Esophagus muscularis mucosa (tissue), 4 donors: ENCODE measurements at places on chromosomes 4 and X. TPM values are rescaled to one million over a fixed set of nuclear protein-coding genes. Genes with fewer than 3 reads are reported as not detected.

The IL13RA1 gene
- 83.2 TPM for total RNA-seq

- no peaks in the 10 kb centered on the region for H3K4me1 ChIP-seq
- DNase-seq: no peak
- no peak overlapping the region for H3K27ac ChIP-seq
- H3K36me3 ChIP-seq: no peaks in the 10 kb centered on the region
- H3K4me3 ChIP-seq: no peak overlapping the region
Measured at GRCh38 chrX:135605906-135606305, 85.4 kb downstream of the INTS6L start.

DNA sequence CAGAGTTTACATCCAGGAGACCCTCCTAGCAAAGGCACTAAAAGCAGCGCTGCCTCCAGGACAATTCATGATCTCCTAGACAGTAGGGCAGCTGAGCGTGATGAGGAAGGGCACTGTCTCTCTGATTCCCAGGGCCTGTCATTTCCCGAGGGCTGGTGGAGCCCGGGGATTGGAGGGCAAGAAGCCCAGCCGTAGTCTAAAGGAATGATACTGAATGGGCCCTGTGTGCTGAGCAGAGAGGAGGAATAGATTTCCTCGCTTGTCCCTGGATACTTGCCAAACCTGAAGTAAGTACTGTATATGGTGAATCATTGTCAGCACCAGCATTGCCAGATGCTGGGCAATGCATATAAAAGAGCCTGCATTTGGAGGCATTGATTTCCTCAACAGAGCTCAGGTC, 88.0 kb upstream of the SLITRK2 start:
- H3K4me3 ChIP-seq: no peak overlapping the region
- DNase-seq: no peak
- no peak overlapping the region for H3K27ac ChIP-seq
- no peaks in the 10 kb centered on the region for H3K4me1 ChIP-seq
- H3K36me3 ChIP-seq: no peaks in the 10 kb centered on the region
- H3K27me3 ChIP-seq: no peaks in the 10 kb centered on the region

DNA sequence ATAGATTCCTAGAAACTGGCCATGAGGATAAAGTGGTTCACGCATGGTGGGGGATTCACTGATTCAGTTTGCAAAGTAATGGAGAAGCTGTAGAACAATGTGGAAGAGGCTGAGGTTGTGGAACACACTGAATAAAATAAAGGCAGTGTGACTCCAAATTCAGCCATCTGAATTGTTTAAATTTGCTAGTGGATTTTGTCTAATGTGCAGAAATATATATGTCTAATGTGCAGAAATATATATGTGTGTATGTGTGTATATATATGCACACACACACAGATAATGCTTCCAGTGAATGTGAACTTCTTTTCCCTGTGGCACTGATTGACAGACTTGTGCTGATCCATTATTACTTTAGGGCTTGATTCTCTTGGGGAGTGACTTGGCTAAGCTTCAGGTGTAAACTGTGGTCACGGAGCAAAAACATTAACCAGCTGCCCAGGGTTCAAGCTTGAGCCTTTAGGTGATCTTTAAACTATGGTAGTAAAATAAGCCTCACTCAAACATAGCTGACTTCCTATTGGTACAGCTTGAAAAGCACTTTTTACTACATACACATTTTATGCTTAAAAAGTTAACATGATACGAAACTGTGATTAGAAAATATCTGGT, 3.5 kb downstream of the STBD1 start:
- H3K4me1 ChIP-seq: peaks cover 48% of the 10 kb centered on the region
- DNase-seq: no peak
- no peak overlapping the region for H3K4me3 ChIP-seq
- no peaks in the 10 kb centered on the region for H3K27me3 ChIP-seq
- H3K36me3 ChIP-seq: peaks cover 16% of the 10 kb centered on the region
- no peak overlapping the region for H3K27ac ChIP-seq

- H3K4me3 ChIP-seq: no peak overlapping the region
- H3K4me1 ChIP-seq: no peaks in the 10 kb centered on the region
- H3K27me3 ChIP-seq: no peaks in the 10 kb centered on the region
Measured at GRCh38 chr4:97370568-97370967, 772.7 kb downstream of the STPG2 start.

The GABRB1 gene
- not detected for total RNA-seq

DNA sequence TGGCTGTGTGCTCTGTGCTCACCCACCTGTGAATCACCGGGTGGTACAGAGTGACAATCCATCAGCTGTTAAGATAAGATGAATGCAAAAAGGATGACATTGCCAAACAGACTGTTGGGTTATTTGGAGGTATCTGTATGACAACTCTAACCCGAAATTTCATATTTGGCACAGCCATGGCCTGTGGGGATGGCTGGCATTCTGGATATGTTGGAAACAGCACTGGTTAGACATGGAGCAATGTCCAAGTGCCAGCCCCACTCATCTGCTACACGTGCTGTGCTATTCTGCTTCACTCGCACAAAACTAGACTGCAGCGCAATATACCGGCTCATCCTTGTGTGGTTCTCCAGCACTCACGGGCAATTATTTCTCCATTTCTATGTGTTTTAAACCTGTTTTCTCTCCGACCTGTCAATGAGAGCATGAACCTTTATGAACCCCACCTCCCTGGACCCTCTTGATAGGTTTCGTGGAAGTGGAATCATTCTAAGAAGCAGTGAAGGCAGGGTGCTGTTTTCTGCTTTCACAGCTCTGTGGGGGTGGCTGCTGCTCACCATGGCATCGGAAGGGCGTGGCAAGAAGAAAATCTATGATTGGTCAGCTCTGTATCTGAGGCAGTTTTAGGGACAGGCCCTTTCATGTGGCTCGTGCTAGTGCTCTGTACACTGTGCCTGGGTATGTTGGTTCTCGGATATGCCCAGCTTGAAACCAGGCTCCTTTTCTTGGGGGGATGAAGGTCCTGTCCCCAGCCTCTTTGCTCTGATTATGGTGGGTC, 94.9 kb downstream of the ENPP6 start:
- H3K4me1 ChIP-seq: no peaks in the 10 kb centered on the region
- no peak overlapping the region for H3K4me3 ChIP-seq
- peak; percentile 72 for DNase-seq
- H3K27ac ChIP-seq: no peak overlapping the region
- no peaks in the 10 kb centered on the region for H3K27me3 ChIP-seq

The RBM46 gene
- not detected for total RNA-seq

- H3K27me3 ChIP-seq: no peaks in the 10 kb centered on the region
- H3K4me3 ChIP-seq: no peak overlapping the region
- no peaks in the 10 kb centered on the region for H3K36me3 ChIP-seq
- no peaks in the 10 kb centered on the region for H3K4me1 ChIP-seq
Measured at GRCh38 chrX:37875675-37876074, 28.3 kb upstream of the DYNLT3 start.

DNA sequence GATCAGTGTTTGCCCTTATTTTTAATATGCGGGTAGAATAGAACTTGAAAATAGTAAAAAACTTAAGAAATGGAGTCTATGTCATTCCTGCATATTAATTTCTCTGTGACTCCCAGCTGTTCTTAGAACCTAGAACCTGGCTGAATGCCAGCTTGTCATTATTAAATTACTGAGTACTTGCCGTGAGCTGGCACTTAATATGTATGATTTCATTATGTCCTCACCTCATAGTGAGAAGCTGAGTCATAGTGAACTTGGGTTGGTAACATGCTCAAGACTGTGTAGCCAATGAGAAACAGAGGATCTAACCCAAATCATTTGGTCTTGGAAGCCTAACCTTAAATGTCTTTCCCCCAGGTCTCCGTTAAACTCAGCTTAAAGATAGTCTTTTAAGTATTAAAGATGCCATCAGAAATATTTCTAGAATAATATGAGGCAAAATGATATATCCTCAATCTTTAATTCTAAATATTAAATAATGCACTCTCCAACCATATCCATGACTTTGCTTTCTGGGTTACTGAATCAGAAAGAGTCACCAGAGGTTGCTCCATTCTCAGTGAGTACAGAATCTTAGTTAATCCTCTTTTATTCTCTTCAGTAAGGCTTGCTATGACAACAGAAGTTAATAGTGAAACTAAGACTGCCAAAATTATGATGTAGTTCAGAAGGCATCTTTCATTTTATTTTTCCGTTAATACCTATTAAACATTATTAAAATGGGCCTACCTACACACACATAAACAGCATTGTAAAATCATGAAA, 58.6 kb upstream of the TLL1 start:
- peaks cover 11% of the 10 kb centered on the region for H3K4me1 ChIP-seq
- H3K36me3 ChIP-seq: no peaks in the 10 kb centered on the region
- H3K4me3 ChIP-seq: no peak overlapping the region
- no peak overlapping the region for H3K27ac ChIP-seq
- H3K27me3 ChIP-seq: no peaks in the 10 kb centered on the region

The MGAT4D gene
- total RNA-seq: not detected

The CDS1 gene
- total RNA-seq: 0.99 TPM

The TMEM35A gene
- 20.3 TPM for total RNA-seq
